ENCODE measurements at places on chromosomes 11 and 22.

DNA sequence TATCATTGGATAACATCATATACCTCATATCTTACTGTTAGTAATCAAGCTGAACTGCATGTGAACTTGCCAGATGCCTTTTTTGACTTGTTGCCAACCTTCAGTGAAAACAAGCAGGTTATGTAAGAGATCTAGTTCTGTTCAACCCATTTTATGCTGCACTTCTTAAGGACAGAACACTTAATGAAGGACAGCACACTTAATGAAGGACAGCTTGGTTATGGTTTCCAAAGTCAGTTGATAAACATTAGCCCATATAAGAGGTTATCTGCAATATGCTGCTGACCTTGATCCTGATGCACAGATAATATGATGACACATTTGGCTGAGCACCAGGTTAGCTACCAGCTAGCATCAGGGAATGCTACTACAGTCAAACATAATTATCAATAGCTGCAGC, 358.7 kb upstream of the PDGFD start:
- no peak for DNase-seq

DNA sequence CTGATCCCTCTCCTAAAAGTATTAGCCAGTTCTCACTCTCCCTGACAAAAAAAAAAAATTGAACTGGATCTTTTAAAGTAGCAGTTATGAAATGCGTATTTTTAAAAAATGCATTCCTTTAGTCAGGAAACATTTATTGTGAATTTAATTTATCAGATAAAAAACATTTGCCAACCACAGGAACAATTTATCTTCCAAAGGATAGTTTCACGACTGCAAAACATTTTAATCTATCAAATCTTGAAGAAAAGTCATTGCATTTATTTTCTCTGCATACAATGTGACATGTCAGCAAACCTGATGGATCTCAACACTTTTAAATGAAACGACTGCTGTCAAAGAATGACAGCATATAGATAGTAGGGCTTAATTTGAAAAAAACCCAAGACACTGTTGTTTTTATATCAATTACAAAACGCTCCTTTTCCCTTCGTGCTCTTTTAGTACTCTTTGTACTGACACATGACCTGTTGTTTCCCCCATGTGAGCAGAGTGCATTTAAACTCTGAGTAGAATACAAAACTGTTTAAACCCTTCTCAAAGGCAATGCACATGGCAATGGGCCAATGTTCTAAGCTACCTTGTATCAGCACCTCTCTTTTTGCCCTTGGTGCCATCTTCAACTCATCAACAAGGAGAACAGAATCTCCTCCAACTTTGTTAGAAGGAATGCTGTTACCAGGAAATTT, 107.0 kb downstream of the ATG16L2 start:
- DNase-seq: no peak

DNA sequence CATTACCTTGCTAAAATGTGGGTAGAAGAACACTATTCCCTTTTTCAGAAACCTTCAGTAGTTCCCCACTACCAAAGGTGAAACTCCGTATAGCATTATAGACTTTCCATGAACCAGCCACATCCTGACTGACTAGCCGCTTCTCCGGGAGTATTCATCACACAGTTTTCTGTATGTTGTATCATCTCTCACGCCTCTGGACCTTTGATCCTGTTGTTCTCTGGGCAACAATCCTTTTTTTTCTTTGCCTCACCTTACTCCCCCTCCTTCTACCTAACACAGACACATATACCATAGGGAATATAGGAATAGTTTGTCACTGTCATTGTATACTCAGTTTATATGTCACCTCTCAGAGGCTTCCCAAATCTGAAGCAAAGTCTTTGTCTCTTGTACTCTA, 20.8 kb downstream of the ZC3H12C start:
- no peak for DNase-seq

GRCh38 chr11:126884594-126884993, 116.0 kb downstream of the KIRREL3 start:
- no peak for DNase-seq

- no peak for DNase-seq
Measured at GRCh38 chr11:32002311-32002710, 88.6 kb upstream of the RCN1 start.

DNA sequence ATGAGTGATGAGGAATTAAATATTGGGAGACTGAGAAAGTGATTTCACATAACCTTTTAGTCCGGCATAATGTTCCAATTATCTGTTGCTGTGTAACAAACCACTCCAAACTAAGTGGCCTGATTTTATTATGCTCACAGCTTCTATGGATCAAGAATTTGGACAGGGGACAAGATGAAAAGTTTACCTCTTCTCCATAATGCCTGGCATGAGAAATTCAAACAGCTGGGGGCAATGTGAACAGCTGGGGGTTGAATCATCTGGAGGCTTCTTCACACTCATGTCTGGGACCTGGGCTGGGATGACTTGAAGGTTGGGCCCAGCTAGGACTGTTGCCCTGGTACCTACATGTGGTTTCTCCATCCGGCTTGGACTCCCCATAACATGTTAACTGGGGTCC, 99.4 kb upstream of the DRD2 start:
- DNase-seq: no peak

DNA sequence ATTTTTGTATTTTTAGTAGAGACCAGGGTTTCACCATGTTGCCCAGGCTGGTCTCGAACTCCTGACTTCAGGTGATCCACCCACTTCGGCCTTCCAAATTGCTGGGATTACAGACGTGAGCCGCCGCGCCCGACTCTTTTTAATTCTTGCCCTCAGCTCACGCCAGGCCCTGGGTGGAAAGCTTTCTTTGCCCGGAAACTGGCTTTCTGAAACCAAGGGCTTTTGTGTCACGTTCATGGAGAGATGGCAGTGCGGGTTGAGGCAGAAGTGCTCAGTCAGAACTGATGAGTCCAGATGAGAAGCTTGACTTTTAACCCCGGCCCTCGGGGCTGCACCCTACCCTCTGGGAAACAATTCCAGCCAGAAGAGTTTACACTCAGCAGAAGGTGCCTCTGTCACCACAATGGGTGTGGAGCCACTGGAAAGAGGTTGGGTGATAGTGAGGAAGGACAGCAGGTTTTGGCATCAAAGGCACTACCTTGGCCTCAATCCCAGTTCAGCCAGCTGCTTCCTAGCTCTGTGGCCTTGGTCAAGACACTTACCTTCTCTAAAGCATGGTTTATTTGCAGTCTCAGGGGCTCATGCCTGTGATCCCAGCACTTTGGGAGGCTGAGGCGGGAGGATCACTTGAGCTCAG, 890 bp upstream of the ARFGAP3 start:
- DNase-seq: no peak

GRCh38 chr22:31857247-31857646, 87.1 kb upstream of the YWHAH start:
- DNase-seq: no peak

DNA sequence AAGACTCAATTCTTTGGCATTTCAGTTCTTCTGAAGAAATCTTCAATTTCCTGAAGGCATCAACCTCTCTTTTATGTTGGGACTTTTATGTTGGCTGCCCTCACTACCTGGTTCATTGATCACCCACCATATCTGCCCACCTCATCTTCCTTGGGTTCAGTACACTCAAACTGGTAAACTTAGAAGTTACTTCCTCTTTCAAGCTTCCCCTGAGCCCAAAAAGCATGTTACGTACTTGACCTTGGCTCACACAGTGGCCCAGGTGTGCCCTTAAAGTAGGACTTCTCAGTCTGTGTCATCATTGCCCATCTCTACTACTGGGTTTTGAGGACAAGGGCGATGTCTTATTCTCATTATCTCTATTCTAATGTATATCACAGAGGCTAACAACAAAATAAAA, 86.1 kb downstream of the GRIA4 start:
- DNase-seq: no peak

All from stimulated activated CD4-positive, alpha-beta T cell treated with anti-CD3 and anti-CD28 coated beads, TNF-alpha, amount 100 ng/mL, for 1 hour (primary cell).